ENCODE measurements at places on chromosomes 6 and 20. TPM values are rescaled to one million over a fixed set of nuclear protein-coding genes. Genes with fewer than 3 reads are reported as not detected.

- H3K27me3 ChIP-seq, result no peaks in the 10 kb centered on the region
- H3K4me3 ChIP-seq, result no peak overlapping the region
- peaks cover 45% of the 10 kb centered on the region for H3K4me1 ChIP-seq
Observed at GRCh38 chr6:111862741-111863140, 10.5 kb downstream of the FYN start.

GRCh38 chr6:157456524-157456829, 75.5 kb downstream of the ZDHHC14 start:
- no peaks in the 10 kb centered on the region for H3K36me3 ChIP-seq
- no peak for DNase-seq
- H3K27ac ChIP-seq, result peak overlapping the region; percentile 1
- peaks cover 37% of the 10 kb centered on the region for H3K4me1 ChIP-seq
- H3K4me3 ChIP-seq, result no peak overlapping the region

GRCh38 chr6:11262242-11262641, 29.8 kb upstream of the NEDD9 start:
- DNase-seq, result no peak
- H3K27ac ChIP-seq, result peak overlapping the region; percentile 10
- H3K4me1 ChIP-seq, result peaks cover 3% of the 10 kb centered on the region
- H3K4me3 ChIP-seq, result no peak overlapping the region
- no peaks in the 10 kb centered on the region for H3K36me3 ChIP-seq
- no peaks in the 10 kb centered on the region for H3K27me3 ChIP-seq

GRCh38 chr20:50172347-50173013, 18.1 kb upstream of the CEBPB start:
- peaks cover 4% of the 10 kb centered on the region for H3K27me3 ChIP-seq
- DNase-seq, result peak; percentile 74
- H3K4me1 ChIP-seq, result peaks cover 16% of the 10 kb centered on the region
- H3K4me3 ChIP-seq, result peak overlapping the region; percentile 56
- H3K36me3 ChIP-seq, result no peaks in the 10 kb centered on the region

DNA sequence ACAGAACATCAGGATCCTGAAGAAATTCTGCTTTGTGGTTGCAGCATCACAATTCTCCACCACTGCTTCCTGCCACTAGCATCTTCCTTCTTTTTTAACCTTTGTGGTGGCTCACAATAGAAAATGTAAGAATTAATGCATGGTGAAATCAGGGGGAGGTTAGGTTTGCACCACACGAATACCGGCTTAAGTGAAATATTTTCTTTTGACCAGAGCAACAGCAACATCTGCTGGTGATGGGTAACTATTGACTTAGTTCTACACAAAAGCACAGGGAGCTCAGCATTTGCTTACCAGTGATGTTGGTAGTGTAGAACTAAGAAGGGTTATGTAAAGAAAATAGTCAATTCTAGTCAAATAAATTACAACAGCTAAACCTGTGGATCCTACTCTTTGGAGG, 280.5 kb downstream of the SYNE1 start:
- no peaks in the 10 kb centered on the region for H3K4me1 ChIP-seq
- no peak overlapping the region for H3K4me3 ChIP-seq
- no peaks in the 10 kb centered on the region for H3K27me3 ChIP-seq
- no peak overlapping the region for H3K27ac ChIP-seq

Gene HIVEP2
- total RNA-seq, result 53.8 TPM

Gene PBOV1
- total RNA-seq, result not detected

Gene COL11A2
- total RNA-seq, result 2.8 TPM

Gene SEMG1
- total RNA-seq, result not detected

Gene PROKR2
- 0.66 TPM for total RNA-seq

Gene RFX6
- total RNA-seq, result not detected

Gene SGK2
- 20.7 TPM for total RNA-seq
